ENCODE measurements at places on chromosomes 5 and 9.

- no peak for DNase-seq
These were observed 549.4 kb downstream of the LRRC70 start for GRCh38 chr5:63128018-63128417.

DNA sequence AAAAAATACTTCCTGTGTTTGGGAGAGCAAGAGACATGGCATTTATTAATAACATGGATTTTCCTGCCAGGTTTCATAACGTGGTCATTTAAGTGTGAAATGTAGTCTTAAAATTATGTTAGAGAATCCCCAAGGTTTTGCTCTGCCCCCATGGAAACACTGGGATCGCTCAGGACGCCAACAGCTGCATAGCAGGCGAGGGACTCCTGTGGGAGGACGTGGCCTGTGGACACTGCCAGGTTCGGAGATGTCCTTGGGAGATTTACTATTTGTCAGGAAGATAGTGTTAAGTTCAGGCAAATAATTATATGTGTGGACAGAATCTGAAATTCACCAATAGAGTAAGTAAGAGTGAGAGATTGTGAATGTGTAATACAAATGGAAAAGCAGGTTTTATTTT, 977 bp downstream of the BTNL9 start:
- no peak for DNase-seq

DNA sequence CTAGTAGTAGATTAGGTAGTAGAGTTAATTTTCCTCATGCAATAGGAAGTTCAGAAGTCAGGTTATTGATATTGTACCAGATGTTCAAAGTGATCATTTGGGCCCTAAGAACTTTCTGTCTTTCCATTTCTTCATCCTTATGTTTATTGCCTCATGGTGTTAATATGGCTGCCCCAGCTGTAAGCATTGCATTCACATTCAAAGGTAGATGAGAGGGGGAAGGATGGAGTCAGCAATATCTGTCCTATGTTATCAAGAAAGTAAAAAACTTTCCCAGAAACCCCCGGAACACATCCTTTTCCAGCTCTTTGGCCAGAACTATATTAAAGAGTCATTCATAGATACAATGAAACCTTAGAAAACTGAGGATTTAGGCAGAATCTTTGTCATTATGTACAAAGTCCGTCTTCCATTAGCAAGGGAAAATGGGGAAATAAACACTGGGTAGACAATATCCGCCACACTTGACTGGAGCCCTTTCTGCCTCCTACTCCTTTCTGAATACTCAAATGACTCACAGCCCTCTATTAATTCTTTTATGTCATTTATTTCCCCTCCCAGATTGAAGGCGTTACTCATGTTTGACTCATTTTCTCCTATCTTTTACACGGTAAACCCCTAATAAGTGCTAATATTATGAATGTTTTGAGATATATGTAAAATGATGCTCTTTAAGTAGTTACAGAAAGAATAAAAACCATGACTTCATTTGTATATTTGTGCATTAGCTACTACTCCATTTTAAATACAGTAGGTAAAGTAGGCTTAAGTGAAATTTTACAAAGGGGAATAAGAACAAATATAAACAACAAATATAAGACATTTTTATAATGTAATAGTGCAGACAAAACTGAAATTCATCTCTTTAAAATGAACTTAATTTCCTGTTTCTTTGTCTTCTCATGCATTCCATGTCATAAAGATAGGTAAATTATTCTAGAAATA, 127.6 kb downstream of the SLF1 start:
- DNase-seq: no peak

GRCh38 chr5:15106530-15107283, 235.1 kb upstream of the ANKH start:
- no peak for DNase-seq

- no peak for DNase-seq
These were observed 52.3 kb upstream of the JMY start for GRCh38 chr5:79183617-79184016.

DNA sequence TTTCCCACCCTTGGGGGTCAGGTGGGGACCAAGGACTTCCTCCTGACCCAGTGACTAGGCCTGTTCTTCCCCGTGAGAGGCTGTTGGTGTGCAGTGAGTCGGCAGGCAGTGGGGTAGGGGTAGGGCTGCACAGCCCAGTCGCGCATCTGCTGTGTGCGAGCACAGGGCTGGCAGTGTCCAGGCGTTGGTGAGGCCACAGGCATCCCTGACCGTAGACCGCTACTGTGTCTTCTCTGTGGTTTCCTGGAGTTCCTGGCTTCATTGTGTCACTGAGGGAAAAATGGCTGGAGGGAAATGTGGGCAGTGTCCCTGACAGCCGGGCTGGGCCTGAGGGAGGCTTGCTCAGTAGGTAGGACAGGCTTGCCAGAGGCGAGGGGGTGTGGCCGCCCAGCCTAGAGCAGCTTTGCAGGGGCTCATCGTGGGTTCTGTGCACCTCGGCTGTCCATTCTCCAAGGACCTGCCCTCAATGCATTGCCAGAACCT, 95.4 kb downstream of the CACNA1B start:
- DNase-seq: no peak

- no peak for DNase-seq
These were observed 58.1 kb downstream of the HAPLN1 start for GRCh38 chr5:83662558-83662957.

DNA sequence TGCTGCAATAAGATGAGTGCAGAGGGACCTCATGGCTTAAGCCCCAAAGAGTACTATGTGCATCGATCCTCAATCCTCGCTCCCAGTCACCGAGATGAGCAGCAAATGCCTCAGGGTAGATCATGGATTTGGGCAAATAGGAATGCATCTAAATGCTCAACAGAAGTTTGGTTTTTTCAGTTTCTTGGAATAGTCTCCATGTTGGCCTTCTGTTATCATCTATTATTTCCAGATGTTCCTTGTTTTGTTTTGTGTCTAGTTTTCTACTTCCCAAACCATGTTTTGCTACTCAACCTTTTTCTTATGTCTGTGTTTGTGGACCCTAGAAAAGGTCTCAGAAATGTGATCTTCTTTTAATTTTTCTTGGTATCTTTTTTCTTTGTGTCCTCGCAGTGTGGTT, 43.5 kb upstream of the RASGRF2 start:
- DNase-seq: peak; percentile 8

- DNase-seq: no peak
These were observed 2039.1 kb upstream of the CDH9 start for GRCh38 chr5:29077451-29077850.

Measured in forelimb muscle (tissue), 1 donor.